Fibroblast of lung (primary cell): ENCODE measurements at places on chromosomes 2 and 18. TPM values are rescaled to one million over a fixed set of nuclear protein-coding genes. Genes with fewer than 3 reads are reported as not detected.

Gene CEP76
- 8.1 and 8.5 TPM in 2 replicates for total RNA-seq

Gene FAP
- total RNA-seq, result 81.9 and 96.1 TPM in 2 replicates

Gene IL36G
- not detected in 2 replicates for total RNA-seq

Gene REG1B
- not detected in 2 replicates for total RNA-seq

Gene B3GNT7
- under 0.01 and 0.17 TPM in 2 replicates for total RNA-seq

Gene GAL3ST2
- total RNA-seq, result 0.17 TPM in 1 of 2 replicates, not detected in the other

Gene CPLX4
- total RNA-seq, result not detected in 2 replicates

Gene POTEC
- not detected in 2 replicates for total RNA-seq

Gene NAT8
- not detected in 2 replicates for total RNA-seq

Gene G6PC2
- total RNA-seq, result not detected in 2 replicates

Gene RNF181
- 187 and 247 TPM in 2 replicates for total RNA-seq

Gene ALKAL2
- 0.17 TPM in 1 of 2 replicates, not detected in the other for total RNA-seq

DNA sequence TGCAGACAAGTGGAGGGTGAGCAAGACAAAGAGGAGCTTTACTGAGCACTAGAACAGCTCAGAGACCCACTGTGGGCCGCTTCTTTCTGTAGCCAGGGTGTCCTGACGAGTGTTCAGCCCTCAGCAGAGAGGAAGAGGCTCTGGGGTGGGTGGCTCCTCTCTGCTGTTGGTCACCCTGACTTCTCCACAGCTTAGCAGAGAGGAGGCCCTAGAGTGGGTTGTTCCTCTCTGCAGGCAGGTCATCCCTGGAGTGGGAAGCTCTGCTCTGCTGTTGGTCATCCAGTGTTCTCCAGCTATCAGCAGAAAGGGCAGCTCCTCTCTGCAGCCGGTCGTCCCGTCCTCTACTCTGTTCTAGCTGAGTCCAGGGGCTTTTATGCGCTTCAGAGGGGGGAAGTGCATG lies 286.5 kb downstream of the ICOS start:
- no peak for DNase-seq

DNA sequence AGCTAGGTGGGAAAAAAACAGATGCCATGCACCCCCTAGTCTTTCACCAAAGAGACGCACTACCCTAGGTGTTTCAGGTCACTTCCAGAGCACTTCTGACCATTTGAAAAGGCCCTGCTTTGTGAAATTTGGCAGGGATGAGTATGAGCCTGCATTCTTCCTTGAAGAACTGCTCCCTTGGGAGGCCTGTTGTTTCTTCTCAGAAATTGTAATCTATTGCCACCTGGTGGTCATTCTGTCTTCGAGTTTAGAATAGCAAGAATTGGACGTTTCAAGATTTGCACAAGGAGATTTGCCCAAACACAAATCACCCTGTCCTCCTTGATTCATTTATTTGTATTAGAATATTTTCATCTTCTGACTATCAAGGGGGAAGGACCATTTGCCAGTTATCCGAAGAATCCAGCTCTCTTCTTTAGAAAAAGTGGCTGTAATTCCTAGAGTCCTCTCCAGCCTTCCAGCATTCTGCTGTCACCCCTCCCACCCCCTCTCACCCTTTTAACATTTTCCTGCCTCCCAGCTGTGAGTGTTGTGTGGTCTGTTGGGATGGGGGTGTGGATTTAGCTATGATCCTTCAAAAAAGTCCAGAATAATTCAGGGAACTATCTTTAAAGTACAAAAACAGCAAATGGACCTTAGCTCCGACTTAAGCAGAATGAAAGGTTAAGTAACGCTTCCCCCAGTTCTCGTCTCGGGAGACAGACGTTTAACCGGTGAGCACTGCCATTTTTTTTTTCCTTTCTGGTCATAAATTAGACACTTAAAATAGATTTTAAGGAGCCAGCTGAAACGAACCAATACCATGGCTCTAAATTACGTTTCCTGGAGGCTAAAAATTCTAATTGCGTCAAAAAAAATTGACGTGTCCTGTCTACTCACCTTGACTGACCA lies 3.7 kb upstream of the GAD1 start:
- DNase-seq, result peak; percentile 67

- no peak for DNase-seq
Measured at GRCh38 chr18:39846265-39846664, 2108.8 kb upstream of the PIK3C3 start.

- no peak for DNase-seq
Measured at GRCh38 chr18:52596748-52597435, 256.9 kb downstream of the DCC start.

GRCh38 chr2:66024391-66024790 lies 410.5 kb upstream of the MEIS1 start:
- no peak for DNase-seq

DNA sequence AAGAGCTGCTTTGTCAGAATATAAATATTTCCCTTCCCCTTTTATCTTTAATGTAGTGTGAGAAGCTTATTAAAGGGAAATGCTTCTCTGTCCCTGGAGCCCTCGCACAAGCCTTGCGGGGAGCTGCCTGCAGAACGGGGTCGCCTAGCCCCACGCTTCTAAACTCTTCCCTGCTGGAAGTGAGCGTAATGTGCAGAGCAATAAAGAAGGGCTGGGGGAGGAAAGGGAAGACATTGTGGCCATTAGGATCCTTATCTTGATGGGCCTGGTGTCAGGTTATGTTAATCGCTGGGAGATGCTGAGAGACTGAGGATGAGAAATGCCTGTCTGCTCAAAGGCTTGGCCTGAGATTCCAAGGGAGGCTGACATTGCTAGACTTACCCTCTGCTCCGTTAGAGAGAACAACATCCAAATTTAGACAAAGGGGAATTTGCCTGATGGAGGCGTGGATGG lies 18.9 kb upstream of the FZD7 start:
- peak; percentile 31 for DNase-seq

DNA sequence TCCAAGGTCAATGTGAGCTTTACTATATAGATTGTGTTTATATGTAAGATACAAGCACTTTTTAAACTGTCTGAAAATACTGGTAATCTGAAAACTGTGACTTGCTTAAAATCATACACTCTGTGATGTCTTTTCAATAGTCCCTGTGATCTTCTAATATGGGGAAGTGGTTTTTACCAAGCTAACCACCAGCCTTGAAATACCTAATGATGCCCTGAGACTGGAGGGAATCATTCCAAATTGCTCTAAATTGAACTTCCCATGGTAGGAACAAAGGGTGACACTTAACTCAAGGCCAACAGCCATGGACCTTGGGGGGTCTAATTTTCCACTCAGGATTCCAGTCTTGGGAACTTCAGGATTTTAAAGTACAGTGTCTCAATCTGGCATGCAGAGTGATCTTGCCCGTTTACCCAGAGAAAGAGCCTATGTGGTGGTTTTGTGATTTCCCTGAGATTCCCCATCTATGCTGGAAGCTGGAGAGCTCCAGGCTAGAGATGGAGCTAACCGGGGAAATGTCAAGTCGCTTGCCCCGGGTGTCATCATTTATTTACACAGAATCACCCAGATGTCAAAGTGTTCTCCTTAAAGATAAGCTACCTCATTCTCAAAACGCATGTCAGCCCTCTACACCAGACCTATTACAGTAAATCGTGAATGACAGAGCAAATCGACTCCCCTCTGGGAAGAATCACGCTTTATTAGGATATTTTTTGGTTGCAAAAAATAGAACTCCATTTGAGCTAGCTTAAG lies 198.5 kb downstream of the SP3 start:
- no peak for DNase-seq

DNA sequence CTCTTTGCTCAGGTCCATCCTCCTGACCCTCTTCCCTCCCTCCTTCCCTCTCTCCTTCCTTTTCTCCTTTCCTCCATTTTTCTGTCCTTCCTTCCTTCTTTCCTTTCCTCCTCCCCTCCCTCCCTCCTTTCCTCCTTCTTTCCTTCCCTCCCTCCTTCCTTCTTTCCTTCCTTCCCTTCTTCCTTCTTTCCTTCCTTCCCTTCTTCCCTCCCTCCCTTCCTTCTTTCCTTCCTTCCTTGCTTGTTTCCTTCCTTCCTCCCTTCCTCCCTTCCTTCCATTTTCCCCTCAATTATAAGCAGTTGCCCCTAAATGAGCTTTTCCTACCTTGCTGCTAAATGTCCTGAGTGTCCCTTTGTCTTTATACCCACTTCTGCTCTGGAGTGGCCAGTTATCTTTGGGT lies 103.3 kb downstream of the NDUFA10 start:
- no peak for DNase-seq

DNA sequence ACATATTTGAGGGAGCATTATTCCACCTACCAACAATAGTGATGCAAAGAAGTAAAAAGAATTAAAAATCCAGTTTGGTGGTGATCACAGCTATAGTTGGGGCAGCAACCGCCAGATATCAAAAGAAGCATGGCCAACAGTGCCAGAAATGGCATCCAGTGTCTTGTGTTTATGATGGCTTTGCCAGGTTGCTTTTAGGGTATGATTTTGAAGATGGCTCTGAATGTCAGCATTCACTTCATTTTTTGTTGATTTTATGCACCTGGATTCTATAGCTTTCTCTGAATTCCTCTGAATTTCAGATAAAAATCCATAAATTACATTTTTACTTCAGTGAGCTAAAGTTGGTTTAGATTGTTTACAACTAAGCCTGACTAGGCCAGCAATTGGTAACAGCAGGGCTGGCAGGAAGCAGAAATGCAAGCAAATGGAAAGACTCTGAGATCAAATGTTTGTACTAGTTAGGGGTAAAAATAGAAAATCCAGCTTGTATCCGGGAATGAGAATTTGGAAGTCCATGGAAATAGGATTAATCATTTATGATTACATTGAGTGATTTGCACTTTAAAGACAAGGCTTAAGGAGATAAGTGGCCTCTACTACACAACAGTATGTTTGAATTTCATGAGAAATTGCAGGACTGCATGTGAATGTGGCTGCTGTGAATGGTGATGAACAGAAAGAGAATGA lies 40.4 kb downstream of the COL3A1 start:
- peak; percentile 79 for DNase-seq

GRCh38 chr18:77023102-77023782 lies 109.3 kb downstream of the MBP start:
- no peak for DNase-seq

DNA sequence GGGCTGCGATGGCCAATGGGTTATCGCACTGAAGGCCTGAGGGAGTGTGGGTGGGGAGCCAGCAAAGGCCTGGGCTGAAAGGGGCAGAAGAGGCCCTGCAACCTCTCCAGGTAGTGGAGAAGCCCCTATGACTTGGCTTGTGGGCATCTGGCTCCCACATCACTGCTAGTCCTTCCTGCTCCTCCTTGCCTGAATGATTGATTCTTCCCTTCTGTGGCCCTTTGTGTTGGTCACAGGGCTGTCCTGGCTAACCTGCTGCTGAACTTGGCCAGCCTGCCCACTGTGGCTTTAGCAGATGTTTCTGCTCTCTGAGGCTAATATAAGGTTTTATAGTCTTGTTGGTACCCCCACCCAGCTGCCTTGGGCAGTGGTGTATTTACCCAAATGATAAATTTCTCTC lies 136.2 kb upstream of the ALPP start:
- no peak for DNase-seq

DNA sequence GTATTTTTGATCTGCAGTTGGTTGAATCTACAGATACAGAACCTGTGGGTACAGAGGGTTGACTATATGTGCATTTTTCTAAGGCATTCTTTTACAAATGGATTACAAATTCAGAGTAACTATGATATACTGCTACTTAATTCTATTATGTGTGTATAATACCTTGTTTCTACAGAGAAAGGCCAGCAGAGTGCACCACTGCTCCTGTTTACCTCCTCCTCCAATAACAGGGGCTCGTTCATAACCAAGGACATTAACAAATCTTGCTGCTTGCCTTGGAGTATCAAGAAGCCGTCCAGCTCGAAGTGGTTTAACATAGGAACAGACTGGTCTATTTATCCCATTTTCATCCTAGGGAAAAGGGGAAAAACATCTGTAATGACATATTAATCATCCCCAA lies 16.4 kb downstream of the CEP76 start:
- peak; percentile 35 for DNase-seq

GRCh38 chr18:7741640-7742039 lies 174.5 kb downstream of the PTPRM start:
- DNase-seq, result no peak

DNA sequence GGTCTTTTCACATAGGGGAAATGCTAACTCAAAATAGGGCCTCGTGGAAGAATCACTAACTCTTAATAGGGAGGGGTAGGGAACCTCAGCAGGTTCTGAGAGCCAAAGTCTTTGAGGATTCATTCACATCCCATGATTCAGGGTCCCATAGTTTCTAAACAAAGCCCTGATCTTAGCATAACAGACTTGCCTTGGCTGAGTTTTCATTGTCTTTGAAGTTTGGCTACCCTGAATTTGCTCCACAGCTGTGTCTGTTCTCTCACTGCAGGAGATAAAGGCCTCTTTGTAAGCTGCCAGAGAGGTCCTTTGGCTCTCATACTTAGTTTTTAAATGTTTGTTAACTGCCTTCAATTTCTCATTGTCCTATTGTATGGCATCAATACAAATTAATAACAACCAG lies 54.5 kb downstream of the ZDBF2 start:
- DNase-seq, result no peak

- DNase-seq, result no peak
Measured at GRCh38 chr2:235963853-235964577, 204.2 kb downstream of the GBX2 start.

DNA sequence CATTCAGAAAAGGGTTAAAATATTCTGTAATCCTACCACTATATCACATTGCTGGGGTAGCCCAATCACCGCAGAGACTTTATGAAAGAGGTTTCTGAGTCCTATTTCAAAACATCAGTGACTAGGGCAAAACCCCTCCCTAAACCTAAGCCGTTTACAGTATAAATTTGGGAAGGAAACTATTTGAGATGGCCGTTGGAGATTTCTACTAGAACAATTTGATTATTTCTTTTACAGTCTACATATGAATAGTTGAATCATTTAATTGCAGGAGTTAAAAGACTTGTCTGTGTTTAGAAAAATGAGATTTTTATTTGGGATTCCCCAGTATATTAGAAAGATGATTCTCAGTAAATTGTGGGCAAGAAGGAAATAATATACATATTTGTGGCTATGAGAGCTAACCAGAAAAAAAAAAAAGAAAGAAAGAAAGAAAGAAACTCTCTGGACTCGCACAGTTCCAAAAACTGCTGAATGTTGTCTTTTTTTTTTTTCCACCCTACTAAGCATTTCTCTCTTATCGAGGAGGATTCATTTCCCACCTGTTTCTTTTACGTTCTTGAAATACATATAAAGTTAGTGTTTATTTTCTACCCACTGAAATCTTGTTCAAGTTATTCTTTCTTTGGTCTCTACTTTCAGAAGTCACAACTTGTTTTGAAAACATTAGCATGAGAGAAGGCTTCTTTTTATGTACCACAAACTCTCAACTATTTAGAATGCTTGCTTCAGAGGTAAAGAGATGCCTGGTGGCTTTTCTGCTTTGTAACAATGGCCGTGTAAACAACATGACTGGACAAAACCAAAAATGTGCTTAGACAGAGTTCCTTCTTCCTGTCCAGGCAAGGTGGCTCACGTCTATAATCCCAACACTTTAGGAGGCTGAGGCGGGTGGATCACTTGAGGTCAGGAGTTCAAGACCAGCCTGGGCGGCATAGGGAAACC lies 65.9 kb downstream of the BCL2 start:
- DNase-seq, result peak; percentile 64

- DNase-seq, result no peak
Measured at GRCh38 chr18:51385270-51385669, 187.8 kb upstream of the MEX3C start.
